RPMI7951 (cell line): ENCODE measurements at places on chromosomes 6 and 20.

DNA sequence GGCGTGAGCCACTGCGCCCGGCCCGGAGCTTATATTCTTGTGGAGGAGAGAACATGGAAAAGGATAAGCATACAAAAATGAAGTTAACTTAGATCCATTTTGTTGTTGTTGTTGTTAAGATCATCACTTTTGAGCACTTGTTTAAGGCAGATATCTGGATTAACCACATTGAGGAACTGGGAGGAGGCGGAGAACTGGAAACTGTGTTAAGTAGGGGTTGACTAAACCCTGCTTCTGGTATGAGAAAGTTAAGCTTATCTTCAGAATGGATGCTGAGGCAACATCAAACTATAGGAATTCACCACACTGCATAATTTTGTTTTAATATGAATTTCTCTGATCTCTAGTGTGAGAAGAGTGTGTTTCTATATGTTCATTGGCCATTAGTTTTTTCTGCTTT, 57.6 kb downstream of the GCNT2 start:
- DNase-seq: no peak

- peak; percentile 99 for DNase-seq
Observed at GRCh38 chr20:59010995-59011873, 4.2 kb upstream of the CTSZ start.

DNA sequence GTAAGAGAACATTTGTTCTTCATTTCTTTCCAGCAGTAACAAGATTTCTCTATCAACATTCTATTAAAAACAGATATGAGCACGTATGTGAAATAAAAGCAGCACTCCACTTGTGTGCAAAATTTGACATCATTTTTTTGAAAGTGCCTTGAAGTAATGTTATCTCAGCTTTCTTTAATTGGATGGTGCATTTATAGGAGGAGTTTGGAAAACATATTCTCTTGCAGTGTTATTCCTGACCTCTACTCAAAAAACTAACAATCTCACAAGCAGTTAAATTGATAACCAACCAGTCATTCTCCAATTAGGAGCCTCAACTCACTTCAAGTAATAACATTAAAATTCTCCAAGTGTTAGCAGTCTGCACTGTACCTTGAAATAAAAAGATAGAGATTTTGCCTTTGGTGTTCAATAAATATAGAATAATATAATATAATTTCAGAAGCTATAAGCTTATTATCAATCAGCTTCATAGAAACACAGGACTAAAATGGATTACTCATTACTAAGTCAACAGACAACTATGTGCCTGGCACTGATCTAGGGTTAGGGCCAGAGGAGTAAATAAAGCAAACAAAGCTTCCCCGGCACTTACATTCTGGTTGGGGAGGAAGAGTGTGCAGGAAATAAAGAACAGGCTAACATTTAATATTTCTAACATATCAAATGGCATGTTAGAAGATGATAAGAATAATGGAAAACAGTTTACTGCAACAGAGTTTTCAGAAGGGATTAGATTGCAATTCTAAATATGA, 149.0 kb upstream of the SGK1 start:
- no peak for DNase-seq

- DNase-seq: no peak
Observed at GRCh38 chr20:46756419-46756818, 47.0 kb downstream of the SLC2A10 start.

DNA sequence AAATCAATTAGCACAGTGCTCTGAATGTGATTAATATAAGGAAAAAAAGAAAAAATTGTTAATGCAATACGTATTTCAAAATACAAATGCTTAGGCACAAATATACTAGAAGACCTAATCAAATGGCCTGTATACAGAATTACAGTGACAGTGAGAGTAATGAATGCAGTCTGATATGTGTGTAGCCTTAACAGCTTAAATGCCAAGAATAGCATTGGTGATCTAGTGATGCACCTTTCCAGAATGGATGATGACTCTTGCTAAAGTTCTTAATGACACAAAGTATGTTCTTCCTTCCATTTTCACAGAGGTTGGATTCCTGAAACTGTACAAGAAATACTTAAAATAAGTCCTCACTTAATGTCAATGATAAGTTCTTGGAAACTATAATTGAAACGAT, 131.0 kb downstream of the CDKAL1 start:
- no peak for DNase-seq

DNA sequence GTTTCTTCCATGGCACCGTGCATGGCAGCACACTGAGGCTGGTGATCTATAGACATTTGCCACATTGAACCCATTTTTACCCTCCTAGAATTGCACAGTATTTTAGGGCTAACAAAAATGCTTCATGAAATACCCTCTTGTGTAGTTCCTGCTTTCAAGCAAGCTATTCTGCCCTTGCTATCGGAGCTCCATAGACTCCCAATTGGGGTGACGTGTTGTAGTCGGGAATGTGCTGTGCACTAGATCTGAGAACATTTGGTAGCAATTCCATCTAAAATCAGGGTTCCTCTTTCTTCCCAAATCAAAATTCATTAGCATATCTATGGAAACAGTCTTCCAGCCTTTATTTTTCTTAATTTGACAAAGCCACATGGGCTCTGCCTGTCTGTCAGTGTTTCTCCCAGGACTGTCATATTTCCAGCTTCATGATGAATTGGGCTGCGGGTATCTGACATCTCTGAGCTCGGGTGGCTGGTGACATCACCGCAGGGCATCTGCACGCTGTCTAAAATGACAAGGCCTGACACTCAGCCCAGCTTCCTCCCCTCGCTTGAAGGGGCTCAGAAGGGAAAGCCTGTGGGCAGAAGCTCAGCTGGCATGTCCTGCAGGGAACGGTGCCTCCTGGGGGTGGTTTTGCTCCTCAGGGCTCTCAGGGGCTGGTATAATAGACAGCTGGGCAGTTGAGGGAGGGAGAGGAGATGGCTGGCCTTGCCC, 406.4 kb downstream of the QKI start:
- DNase-seq: peak; percentile 30

DNA sequence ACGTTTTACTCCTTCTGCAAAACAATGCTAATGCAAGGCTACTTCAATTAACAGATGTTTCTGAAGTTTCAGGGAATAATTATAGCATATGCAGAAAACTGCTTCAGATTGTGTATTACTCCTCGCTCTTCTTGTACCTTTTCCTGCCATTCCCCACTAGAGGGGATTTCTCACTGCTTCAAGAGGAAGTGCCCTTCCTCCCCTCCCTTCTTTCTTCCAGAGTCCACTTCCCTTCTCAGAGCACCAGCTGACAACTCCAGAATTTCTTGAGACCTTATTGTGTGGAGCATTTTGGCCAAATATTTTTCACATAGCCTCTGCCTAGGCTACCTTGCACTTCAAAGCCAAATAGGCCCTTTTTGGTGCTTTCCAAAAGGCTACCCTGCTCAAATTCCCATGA, 12.7 kb upstream of the MCUR1 start:
- DNase-seq: no peak

- DNase-seq: no peak
Observed at GRCh38 chr6:75267461-75267860, 17.1 kb downstream of the TMEM30A start.

DNA sequence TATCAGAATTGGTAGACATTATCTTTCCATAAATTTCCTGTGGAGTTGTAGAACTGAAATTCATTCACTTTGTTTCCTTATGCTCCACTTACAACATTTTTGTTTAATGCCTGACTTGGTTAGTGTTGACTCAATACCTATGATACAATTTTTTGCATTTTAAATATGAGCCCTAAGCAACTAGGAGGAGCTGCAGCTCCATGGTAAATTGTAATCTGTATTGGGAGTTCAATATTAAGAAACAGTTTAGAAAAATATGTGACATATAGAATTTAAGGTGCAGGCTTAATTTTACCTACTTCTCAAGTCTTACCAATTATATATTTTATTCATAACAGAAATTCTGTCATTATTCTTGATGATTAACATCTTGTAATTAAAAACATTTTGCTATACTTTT, 868.3 kb downstream of the EYS start:
- DNase-seq: no peak

- no peak for DNase-seq
Observed at GRCh38 chr20:40997116-40997515, 31.5 kb upstream of the TOP1 start.

DNA sequence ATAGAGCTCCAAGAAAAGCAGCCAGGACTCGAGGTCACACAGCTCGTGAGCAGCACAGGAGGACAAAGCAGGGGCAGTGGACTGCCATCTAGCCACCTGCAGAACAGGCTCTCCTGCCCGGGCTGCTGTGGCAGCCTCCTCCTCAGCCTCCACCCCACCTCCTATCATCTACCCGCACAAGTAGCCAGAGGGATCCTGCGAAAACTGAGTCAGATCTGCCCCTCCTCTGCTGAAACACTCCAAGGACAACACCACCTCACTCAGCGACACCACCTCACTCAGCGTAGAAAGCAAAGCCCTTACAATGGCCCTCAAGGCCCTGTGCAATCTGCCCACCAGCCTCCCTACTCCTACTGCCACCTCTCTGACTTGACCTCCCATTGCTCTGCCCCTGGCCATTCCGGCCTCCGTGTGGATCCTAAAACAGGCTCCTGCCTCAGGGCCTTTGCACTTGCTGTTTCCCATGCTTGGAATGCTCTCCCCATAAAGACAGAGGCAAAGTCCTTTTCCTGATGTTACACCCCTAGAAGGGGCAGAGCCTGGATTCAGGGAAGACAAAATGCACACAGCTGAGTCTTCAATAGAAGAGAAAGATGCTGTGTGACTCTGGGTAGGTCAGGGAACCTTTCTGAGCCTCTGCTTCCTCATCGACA, 19.3 kb downstream of the PREX1 start:
- DNase-seq: no peak

DNA sequence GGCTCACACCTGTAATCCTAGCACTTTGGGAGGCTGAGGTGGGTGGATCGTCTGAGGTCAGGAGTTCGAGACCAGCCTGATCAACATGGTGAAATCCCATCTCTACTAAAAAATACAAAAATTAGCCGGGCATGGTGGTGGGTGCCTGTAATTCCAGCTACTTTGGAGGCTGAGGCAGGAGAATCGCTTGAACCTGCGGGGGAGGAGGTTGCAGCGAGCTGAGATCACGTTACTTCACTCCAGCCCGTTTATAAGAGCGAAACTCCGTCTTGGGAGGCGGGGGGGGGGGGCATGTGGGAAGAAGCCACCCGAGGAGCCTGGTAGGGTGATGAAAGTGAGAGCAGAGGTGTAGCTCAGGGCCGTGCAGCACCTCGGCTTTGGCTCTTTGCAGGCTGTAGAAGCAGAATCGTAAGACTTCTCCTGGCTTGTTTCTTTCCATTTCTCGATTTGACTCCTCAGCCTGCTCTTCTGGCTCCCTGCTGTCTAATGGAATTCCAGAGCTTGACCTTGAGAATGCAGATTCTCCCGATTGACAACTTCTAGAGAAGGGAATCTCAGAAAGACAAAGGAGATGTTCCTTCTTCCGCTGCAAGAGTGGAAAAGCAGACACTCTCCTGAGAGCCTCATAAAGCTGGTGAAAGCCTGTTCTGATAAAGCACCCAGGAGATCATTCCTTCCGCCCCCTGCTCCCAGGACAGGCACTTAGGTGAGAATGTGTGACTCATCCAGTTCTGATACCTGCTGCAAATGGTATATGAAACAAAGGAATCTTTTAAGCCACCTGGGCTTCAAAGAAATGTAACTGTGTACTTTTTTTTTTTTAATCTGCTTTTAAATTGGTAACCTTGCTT, 26.0 kb upstream of the PPP1R16B start:
- no peak for DNase-seq

DNA sequence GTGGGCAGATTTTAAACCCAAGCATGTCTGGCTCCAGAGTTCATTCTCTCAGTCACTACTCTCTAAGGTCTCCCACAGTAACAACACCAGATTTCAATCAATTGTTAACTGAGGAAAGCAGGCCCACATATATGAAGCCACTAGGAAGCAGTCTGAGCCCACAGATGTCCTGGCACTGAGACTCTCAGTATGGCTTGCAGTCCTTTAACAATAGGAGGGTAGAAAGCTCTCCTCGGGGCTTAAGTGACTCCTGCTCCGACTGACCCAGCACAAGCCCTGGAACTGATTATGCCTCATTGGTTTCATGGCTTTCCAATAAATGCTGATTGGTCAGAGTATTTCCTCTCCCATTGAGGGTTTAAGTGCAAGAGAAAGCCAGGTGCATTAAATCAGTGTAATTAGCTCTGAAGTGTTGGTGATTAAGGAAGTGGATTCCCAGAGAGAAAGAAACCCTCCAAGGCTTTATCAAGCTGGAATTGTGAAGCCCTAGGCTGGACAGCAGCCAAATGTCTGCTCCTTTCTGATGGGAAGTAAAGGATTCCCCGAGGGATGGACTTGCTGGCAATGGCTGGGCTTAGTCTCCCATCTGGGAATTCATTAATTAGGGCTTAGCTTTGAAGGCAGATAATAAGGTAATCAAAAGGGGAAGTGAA, 76.6 kb upstream of the PROKR2 start:
- peak; percentile 10 for DNase-seq

DNA sequence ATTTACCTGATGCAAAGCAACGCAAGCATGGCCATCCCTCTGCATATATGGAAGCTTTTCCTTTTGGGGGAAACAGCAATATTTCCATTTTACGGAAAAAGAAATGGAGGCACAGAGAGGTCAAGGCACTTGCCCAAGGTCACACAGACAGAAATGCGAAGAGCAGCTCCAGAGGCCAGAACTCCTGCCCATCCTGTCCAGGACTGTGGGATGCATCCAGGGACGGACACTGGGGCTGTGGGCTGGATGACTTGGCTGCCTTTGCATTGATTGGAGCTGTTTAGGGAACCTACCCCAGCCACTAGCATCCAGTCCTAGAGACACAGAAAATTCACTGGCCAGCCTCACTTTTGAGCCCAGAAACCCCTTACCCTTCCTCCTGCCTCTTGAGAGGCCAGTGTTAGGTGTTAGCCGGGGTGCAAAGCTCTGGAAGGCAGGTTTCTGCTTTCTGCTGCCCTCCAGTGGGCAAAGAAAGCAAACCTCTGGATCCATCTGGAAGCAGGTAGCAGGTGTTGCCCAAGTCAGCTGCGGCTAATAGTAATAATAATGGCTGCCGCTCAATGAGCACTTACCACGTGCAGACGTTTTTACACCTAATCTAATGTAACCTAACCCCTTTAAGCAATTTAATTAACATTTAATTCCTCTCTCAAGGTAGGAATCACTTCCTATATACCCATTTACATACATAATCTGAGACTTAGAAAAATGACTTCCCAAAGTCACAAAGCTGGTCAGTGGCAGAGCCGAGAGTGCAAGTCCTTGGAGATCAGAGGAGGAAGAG, 31.7 kb upstream of the CCN5 start:
- DNase-seq: peak; percentile 48
